Activated B cell treated with CpG ODN at 0.5 μM for 24 hours (primary cell): ENCODE measurements at places on chromosomes 3 and 15.

DNA sequence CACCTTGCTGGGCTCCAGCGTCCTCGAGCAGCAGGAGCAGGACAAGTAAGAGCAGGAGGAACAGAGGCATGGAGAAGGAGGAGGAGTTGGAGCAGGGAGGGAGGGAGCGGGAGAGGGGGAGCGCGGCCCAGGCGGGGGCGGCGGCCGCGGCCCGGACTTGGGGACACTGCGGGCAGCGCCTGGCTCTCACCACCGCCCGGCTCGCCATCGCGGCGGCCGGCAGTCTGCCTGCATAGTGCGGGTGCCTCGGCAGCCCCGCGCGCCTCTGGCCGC is 440 bp downstream of the DCBLD2 start:
- DNase-seq = no peak

GRCh38 chr3:8519774-8520448 is 18.3 kb downstream of the LMCD1 start:
- DNase-seq = no peak

GRCh38 chr3:40877631-40878463 is 321.5 kb upstream of the CTNNB1 start:
- DNase-seq = no peak

- DNase-seq = no peak
Observed at GRCh38 chr15:34239151-34239808, 14.5 kb downstream of the EMC4 start.

GRCh38 chr3:45943207-45943846 is at the start of gene CXCR6:
Gene CXCR6, plus strand, starts transcription at chr3:45943464. Its CDS starts 3,018 bp downstream, at chr3:45946482.
- no peak for DNase-seq

GRCh38 chr3:69697381-69697780 is 41.9 kb upstream of the MITF start:
- no peak for DNase-seq

DNA sequence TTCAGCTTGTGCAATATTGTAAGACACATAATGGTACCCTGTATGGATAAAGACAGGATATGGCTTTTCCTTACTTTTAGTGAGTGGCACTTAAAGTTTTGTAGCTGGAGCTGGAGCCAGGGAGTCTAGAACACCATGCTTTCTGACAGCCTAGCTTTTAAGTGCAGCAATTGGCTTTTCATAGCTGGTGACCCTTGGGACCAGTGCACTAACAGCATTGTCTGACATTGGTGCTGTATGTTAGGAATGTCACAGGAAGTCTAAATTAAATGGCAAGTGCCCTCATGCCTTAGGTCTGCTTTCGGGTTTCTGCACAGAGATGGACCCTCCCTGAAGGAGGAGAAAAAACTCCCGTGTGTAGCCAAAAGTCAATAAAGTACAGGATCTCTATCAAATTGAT is 628.2 kb downstream of the NR2F2 start:
- no peak for DNase-seq

- DNase-seq = no peak
Observed at GRCh38 chr15:69105451-69105985, 54.9 kb upstream of the GLCE start.

- no peak for DNase-seq
Observed at GRCh38 chr3:88101142-88101541, 42.1 kb downstream of the ZNF654 start.

DNA sequence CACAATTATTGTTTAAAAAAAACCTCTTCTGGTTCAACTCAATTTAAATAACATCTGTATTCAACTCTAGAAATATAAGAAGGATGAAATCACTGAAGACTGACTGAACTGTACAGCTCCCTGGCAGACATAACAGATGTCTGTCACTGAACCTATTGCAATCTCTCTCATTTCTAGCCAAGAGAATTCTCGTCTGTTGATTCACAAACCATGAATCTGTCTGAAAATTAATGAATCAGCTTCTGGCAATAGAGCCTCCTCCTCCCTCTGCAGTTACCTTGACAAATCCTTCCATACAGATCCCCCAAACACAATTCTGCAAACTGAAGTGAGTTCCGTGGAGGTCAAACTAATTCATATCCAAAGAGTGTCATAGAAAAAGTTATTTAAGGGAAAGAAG is 561.4 kb downstream of the PYDC2 start:
- no peak for DNase-seq

- DNase-seq = no peak
Observed at GRCh38 chr15:99604865-99605264, 39.1 kb downstream of the MEF2A start.

GRCh38 chr15:51263726-51264125 is 74.7 kb downstream of the CYP19A1 start:
- DNase-seq = no peak

DNA sequence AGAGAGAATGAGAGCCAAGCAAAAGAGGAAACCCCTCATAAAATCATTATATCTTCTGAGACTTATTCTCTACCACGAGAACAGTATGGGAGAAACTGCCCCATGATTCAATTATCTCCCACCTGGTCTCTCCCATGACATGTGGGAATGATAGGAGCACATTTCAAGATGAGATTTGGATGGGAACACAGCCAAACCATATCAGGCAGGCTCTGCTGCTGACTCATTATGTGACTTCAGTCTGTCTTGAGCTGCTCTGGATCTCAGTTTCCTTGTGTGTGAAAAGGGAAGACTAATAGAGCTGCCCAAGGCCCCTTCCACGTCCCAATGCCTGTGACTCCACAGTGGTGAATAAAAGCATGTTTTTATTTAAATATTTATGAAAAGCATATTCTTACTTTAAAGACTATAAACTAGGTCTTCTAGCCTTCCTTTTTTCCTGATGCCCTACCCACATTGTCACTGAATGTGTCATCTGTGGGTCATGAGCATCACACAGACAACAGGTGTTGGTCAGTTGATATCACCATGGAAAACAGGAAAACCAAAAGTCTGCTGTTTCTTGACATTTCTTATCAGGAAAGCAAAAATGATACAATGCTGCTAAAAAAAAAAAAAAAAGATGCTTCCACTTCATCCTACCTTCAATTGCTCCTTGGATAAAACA is 96.0 kb upstream of the PPP2R3A start:
- no peak for DNase-seq

- DNase-seq = no peak
Observed at GRCh38 chr3:120089089-120089488, 5.2 kb downstream of the GSK3B start.

DNA sequence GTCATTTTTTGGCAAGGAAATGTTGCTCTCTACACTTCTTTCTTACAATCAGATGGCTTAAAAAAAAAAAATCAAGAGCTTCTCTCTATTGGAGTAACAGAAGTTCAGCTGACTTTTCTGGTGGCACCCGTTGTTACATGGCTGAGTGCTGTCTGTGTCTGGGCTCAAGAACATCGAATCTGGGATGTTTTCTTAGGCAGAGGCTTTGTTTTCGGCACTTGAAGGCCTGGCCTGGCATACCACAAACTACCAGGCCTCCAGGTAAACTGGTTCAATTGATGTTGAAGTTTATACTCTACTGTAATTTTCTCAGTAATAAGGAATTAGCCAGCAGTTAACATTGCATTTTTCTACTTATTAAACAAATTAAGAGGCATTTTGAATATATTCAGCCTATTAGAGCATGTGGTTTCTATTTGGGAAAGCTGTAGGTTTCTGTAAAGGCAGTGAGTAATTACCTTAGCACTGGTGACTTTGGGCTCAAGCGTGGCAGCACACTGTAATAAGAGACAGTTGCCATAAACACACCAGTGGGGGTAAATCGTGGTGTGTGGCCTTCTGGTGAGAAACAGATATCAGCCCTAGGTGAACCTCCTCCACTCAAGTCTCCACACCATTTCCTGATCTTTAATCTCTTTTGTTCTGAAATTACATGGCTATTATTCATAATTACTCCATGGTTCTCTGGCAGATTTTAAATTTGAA is 544.7 kb downstream of the MECOM start:
- no peak for DNase-seq
